ENCODE measurements at places on chromosomes 5 and 9.

DNA sequence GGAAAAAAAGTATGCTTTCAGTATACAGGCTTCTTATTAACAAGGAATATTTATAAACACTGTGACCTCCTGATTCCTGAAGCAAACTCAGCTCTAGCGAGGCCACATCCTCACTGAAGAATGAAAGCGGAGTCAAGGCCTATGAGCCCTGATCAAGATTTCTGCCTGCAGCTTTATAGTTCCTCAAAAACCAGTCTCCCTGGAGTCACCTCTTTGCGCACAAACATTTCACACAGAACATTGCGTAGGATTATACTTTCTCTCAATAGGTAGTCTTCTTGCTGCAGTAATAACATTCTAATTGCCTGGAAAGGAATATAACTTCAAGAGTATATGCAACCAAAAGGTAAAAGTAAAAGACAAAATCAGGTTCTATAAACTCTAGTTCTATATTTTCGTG lies 62.9 kb downstream of the SLC24A2 start:
- DNase-seq, result no peak

GRCh38 chr5:126004636-126005035 lies 418.6 kb upstream of the GRAMD2B start:
- no peak for DNase-seq

DNA sequence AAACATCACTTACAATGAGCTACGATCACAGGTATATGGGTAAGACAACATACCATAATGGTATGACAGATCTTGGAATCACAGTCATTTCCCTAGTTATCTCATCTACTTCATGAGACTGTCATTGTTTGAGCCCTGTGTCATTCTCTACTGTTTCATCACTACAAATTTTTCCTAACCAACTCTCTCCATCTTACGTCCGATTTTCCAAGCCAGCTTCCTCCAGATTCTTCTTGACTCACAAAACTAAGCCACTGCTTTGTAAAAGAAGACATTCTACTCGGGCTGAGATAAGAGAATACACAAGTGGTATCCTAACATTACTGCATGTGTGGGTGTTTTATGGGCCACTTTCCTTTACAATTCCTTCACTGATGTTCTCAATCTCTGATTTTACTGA lies 49.6 kb downstream of the SERINC5 start:
- DNase-seq, result no peak

DNA sequence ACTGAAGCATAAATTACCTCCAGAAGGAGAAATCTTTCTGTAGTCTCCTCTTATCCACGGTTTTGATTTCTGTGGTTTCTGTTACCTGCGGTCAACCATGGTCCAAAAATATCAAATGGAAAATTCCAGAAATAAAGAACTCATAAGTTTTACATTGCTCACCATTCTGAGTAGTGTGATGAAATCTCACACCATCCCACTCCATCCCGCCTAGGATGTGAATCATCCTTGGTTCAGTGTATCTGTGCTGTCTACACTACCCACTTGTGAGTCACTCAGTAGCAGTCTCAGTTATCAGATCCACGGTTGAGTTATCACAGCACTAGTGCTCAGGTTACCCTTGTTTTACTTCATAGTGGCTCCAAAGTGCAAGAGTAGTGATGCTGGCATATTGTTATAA lies 371.2 kb downstream of the NFIB start:
- DNase-seq, result no peak

DNA sequence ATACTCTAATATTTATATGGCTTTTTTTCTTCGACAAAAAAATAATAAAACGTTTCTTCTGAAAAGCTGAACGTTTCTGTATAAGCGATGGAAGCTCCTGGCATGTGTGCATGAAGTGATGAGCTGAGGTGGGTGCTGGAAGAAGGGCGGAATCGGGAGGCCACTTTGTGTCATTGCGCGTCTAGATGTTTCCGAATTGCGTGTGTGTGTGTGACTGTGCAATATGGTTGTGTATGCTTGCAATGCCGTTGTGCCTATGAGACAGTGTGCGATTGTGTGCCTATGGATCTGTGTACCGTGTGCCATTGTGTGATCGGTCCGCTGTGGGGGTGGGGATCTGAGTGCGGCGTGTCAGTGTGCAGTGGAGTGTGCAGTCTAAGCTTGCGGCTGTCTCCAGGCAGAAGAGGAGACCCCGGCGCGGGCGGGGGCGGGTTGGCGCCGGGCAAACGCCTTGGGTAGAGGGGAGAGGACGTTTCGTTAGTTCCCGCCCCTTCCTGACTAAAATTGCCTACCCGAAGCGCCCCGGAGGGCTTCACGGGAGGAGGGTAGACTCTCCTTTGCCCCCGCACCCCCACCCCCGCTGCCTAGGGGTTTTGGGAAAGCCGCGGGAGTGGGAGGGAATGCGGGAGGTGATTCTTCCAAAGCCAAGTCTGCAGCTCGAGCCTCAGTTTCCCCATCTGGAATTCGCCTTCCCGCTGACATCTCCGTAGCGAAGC lies 24.2 kb downstream of the PCDHGC5 start:
- peak; percentile 25 for DNase-seq

GRCh38 chr9:135087489-135087792 lies at the start of gene OLFM1:
Gene OLFM1 (plus strand): TSS chr9:135087668. CDS start chr9:135087990, 322 bp downstream.
- DNase-seq, result no peak

- DNase-seq, result no peak
Observed at GRCh38 chr9:16241231-16241630, 629.2 kb downstream of the BNC2 start.

DNA sequence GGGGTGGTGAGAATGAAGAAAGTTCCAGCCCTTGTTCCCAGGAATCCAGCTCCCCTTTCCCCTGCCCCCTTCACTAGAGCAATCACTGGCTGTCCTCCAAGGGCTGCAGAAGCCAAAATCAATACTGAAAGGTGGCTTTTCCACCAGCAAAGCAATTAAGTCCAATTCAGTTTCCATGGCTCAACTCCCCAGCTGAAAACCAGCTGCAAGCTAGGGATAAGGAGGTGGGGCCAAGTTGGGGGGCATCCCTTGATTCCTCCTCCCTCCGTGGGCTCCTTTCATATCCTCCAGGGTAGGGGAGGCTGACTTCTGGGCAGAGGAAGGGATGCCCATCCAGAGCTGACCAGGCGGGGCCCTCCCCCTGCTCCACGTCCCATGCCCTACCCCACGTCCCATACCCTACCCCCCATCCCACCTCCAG lies 22.7 kb downstream of the CAMK2A start:
- no peak for DNase-seq

DNA sequence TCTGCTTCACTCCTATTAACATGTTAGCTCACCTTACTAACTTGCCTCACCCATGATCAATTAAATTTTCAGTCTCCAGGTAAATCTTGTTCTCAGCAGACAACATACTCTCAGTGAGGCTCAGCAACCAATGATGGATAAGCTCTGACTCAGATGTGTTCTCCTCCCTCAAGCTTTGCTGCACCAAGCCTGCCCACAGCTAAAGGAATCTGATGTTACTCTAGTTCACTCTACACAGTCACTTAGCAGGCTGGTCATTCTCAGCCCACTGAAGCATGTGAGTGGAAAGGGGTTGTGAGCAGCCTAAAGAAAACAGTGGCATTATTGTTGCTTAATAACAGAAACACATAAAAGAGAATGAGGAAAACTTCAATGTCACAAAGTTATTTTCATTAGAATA lies 37.3 kb upstream of the CTNND2 start:
- no peak for DNase-seq

GRCh38 chr9:124217836-124218437 lies 39.8 kb upstream of the NEK6 start:
- no peak for DNase-seq

- DNase-seq, result no peak
Observed at GRCh38 chr5:96904054-96904931, 28.0 kb downstream of the ERAP2 start.

GRCh38 chr5:38793099-38793498 lies 52.7 kb upstream of the OSMR start:
- no peak for DNase-seq
